ENCODE measurements at places on chromosomes 2 and 18. TPM values are rescaled to one million over a fixed set of nuclear protein-coding genes. Genes with fewer than 3 reads are reported as not detected.

- H3K27me3 ChIP-seq, result no peaks in the 10 kb centered on the region
- peaks cover 39% of the 10 kb centered on the region for H3K4me1 ChIP-seq
- H3K36me3 ChIP-seq, result peaks cover 15% of the 10 kb centered on the region
- no peak for DNase-seq
- H3K27ac ChIP-seq, result no peak overlapping the region
- no peak overlapping the region for H3K4me3 ChIP-seq
Observed at GRCh38 chr18:58698701-58699193, 27.5 kb downstream of the MALT1 start.

DNA sequence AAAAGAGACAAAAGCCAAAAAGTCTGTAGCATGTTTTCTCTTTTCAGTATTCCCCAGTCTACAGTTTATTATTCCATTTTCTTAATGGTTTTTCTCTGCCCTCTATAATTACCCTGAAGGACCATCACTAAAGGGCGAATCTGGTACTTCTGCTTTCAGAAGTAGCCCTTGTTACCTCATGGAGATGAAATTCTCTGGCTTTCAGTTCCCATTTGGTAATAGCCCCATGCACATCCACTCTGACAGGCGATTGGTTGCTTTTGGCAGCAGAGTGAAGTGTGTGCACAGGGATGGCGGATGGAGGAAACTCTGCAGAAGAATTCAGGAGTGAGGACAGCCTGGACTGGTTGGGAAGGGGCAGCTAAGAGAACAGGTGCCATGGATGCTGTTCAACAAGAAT, 66.3 kb upstream of the NABP1 start:
- no peak for DNase-seq
- no peaks in the 10 kb centered on the region for H3K27me3 ChIP-seq
- H3K4me1 ChIP-seq, result peaks cover 2% of the 10 kb centered on the region
- H3K27ac ChIP-seq, result no peak overlapping the region

Gene FHL2
- total RNA-seq, result 8.9 TPM

Gene REG1B
- not detected for total RNA-seq

DNA sequence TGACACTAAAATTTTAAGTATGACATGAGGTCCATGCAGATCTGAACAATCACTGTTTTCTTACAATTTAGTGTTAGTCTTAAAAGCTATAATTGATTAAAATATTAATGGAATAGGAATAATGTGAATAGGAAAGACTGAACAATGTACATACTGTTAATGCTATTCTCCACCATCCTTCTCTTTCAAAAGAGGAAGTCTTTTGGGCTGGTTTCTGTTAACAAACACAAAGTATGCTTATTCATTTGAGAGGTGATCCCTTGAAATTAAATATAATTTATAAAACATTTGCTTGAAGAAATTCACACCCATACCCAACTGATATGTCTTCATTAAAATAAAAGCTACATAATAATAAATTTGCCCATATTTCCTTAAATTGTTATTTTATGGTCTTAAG, 2.3 kb downstream of the STPG4 start:
- peaks cover 8% of the 10 kb centered on the region for H3K36me3 ChIP-seq
- no peak overlapping the region for H3K4me3 ChIP-seq
- no peak for DNase-seq
- peaks cover 4% of the 10 kb centered on the region for H3K4me1 ChIP-seq
- no peak overlapping the region for H3K27ac ChIP-seq
- H3K27me3 ChIP-seq, result no peaks in the 10 kb centered on the region

DNA sequence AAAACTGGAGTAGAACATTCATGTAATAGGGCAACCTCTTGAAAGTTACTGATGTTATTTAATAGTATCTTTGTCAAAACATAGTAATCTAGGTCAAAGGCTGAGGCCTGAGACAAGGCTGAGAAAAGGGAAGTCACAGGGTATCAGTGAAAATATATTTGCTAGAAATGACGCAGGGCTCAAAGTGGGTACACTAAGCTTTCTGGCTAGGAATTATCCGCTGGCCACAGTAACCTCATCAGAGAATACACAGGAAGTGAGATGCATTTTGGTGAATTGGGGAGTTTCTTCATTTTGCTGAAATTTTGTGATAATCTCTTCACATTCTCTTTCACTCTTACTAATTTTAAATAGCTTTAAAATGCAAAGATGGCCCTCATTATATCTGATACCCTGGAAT, 206.8 kb downstream of the OTX1 start:
- H3K4me3 ChIP-seq, result no peak overlapping the region
- H3K27me3 ChIP-seq, result no peaks in the 10 kb centered on the region
- peaks cover 4% of the 10 kb centered on the region for H3K4me1 ChIP-seq
- no peak overlapping the region for H3K27ac ChIP-seq

DNA sequence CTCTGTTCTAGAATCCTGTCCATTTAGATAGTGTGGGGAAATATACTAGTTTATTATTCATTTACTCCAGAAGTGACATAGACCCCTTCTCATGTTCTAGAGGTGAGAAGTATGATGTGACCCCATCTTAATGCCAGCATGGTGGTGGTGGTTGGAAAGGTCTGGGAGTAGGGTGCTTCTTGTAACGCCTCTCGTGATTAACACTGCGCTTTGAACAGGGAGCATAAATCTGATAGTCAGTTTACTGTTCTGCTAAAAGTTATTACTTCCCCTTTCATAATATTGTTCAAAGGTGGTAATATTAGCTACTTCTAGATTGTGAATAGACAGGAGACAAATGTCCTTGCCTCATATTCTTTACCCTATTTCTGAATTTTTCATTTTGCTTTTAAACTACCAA, 35.6 kb downstream of the EHBP1 start:
- no peak for DNase-seq
- H3K36me3 ChIP-seq, result no peaks in the 10 kb centered on the region
- H3K4me1 ChIP-seq, result peaks cover 11% of the 10 kb centered on the region
- no peak overlapping the region for H3K27ac ChIP-seq
- no peak overlapping the region for H3K4me3 ChIP-seq

Gene SLC4A3
- total RNA-seq, result 0.08 TPM

- peaks cover 3% of the 10 kb centered on the region for H3K4me1 ChIP-seq
- no peak for DNase-seq
- no peak overlapping the region for H3K4me3 ChIP-seq
- H3K27me3 ChIP-seq, result peaks cover 34% of the 10 kb centered on the region
- peaks cover under 1% of the 10 kb centered on the region for H3K36me3 ChIP-seq
Observed at GRCh38 chr2:18467749-18468360, 92.6 kb downstream of the RDH14 start.

Gene FSHR
- not detected for total RNA-seq

Gene ZAP70
- total RNA-seq, result 439 TPM

Gene FKBP7
- total RNA-seq, result 0.65 TPM
